ENCODE measurements at places on chromosomes 7 and 10. TPM values are rescaled to one million over a fixed set of nuclear protein-coding genes. Genes with fewer than 3 reads are reported as not detected.

Gene PHKG1
- 32.2 TPM for total RNA-seq

Gene NCF1
- total RNA-seq = 1.4 TPM

Gene CYP2W1
- not detected for total RNA-seq

Gene TBX20
- not detected for total RNA-seq

Gene MYL10
- not detected for total RNA-seq

DNA sequence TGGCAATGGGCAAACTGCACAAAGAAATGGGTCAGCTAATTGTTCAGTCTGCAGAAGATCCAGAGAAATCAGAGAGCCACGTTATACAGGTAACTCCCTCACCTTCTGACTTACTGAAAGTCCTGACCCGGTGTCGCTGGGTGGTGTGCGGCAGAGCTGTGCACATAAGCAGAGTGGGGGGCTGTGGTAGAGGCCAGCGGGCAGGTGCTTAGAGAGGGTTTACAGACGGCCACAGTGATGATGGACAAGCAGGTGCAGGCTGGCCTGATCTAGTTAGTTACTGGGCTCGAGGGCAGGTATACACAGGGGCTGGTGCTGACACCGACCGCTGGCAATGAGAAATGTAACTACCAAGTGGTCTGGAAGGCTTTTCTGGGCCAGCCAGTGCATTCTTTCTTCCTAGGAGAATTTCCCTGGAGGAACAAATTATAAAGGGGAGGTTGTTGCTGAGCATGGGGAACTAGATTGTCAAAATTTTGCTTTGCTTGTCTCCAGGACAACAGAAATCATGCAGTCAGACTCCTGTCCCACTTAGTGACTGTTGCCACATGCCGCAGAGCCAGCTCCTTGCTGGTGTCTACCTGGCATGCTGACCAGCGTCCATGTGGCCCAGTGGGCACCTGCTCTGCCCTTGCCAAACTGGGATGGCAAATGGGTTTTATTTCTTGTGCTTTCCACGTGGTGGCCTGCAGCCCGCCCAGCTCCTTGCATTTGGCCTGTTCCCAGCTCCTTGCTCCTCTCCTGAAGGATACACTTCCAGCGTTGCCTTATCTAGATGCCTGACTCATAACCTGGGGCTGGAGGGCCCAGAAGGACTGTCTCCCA lies 28.8 kb downstream of the DENND10 start:
- peaks cover 70% of the 10 kb centered on the region for H3K36me3 ChIP-seq
- H3K4me1 ChIP-seq = peaks cover 9% of the 10 kb centered on the region
- H3K4me3 ChIP-seq = no peak overlapping the region

DNA sequence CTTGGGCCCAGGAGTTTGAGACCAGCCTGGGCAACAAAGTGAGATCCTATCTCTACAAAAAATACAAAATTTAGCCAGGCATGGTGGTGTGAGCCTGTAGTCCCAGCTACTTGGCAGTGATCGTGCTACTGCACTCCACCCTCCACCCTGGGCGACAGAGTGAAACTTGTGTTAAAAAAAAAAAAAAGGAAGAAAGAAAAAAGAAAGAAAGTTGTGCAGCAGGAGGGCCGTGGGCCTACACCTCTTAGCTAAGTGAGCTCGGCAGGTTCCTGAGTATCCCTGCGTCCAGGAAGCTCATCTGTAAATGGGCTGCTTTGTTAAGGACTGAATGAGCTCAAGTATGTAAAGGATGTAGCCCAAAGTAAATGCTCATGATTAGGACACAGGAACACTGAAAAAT lies 155.0 kb downstream of the RNF216 start:
- H3K36me3 ChIP-seq = no peaks in the 10 kb centered on the region
- no peak overlapping the region for H3K27ac ChIP-seq
- DNase-seq = peak; percentile 10
- no peak overlapping the region for H3K4me3 ChIP-seq

- H3K27ac ChIP-seq = peak overlapping the region; percentile 100
- H3K4me1 ChIP-seq = peaks cover 53% of the 10 kb centered on the region
- peak overlapping the region; percentile 98 for H3K4me3 ChIP-seq
- H3K27me3 ChIP-seq = no peaks in the 10 kb centered on the region
- peaks cover 50% of the 10 kb centered on the region for H3K36me3 ChIP-seq
Observed at GRCh38 chr7:143384148-143384547, 3.0 kb downstream of the ZYX start.

- no peaks in the 10 kb centered on the region for H3K36me3 ChIP-seq
- no peak overlapping the region for H3K4me3 ChIP-seq
- DNase-seq = no peak
- H3K27me3 ChIP-seq = no peaks in the 10 kb centered on the region
- no peaks in the 10 kb centered on the region for H3K4me1 ChIP-seq
Observed at GRCh38 chr7:111842491-111842890, 280.2 kb upstream of the IMMP2L start.

DNA sequence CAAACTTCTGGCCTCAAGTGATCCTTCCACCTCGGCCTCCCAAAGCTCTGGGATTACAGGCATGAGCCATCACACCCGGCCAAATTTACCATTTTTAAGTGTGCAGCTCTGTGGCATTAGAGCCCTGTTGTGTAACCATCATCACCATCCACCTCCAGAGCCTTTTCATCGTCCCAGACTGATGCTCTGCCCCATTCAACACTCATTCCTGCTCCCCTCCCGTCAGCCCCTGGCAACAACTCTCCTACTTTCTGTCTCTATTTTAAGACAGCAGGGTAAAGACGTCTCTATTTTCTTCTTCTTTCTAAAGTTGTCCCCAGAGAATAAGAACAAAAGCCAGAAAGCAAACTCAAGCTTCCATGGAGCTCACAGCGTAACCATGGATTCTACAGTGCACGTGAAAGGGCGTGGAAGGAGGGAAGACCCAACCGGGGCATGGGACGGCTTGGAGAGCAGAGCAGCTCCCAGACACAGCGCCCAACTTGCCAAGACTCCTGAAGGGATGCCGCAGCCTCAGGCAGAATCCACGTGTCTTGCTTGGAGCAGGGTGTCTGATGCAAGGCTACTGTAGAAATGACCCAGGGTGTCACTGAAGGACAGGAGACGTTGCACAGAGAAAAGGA lies 42.7 kb upstream of the PITRM1 start:
- H3K27ac ChIP-seq = no peak overlapping the region
- H3K4me3 ChIP-seq = no peak overlapping the region
- no peaks in the 10 kb centered on the region for H3K4me1 ChIP-seq
- H3K36me3 ChIP-seq = no peaks in the 10 kb centered on the region
- peaks cover 3% of the 10 kb centered on the region for H3K27me3 ChIP-seq

All from psoas muscle (tissue), 8 donors.